ENCODE measurements at places on chromosomes 2 and 18. TPM values are rescaled to one million over a fixed set of nuclear protein-coding genes. Genes with fewer than 3 reads are reported as not detected.

Gene AQP12B
- not detected for total RNA-seq

GRCh38 chr18:79931475-79931874 lies 20.0 kb downstream of the SLC66A2 start:
- DNase-seq: no peak

Gene LONRF2
- 1.1 TPM for total RNA-seq

DNA sequence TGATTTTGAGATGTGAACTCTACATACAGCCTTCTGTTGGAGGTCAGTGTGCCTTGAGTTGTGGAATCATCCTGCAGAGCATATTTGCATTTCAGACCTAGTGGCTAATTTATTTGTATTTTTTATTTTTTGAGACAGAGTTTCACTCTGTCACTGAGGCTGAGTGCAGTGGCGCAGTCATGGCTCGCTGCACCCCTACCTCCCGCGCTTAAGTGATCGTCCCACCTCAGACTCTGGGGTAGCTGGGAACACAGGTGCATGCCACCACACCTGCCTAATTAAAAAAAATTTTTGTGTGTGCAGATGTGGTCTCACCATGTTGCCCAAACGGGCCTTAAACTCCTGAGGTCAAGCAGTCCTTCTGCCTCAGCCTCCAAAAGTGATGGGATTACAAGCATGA lies 104.4 kb downstream of the ASXL3 start:
- no peak for DNase-seq

DNA sequence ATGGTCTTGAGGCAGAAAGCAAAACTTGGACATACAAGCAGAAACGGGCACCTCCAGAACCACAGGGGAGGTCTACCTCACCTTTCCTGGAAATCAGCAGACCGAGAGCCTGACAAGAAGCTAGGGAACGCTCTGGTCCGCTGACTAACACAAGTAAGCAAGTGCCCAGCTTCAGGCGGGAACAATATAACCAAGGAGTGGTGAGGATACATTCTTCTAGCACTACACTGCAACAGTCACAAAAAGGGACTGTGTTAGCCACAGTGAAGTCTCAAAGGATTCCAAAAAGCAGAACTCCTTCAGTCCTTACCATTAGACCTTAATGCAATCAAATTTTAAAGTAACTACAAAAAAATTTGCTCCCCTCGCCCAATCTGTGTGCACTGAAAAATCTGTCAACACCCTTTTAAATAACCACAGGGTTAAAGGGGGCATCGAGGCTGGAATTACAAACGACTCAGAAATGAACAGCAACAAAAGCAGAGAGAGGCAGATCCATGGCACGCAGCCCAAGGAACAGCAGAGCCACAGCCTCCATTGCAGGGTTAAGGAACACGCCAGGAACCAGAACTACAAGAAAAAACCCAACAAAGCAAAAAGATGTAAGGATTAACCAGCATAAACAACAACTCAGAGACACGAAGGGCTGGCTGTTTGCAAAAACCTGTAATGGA lies 7.1 kb downstream of the THAP4 start:
- no peak for DNase-seq

GRCh38 chr2:197558393-197558792 lies 42.5 kb downstream of the MOB4 start:
- no peak for DNase-seq

Gene THUMPD2
- 3.6 TPM for total RNA-seq

- DNase-seq: no peak
Measured at GRCh38 chr2:175728032-175728431, 274.0 kb downstream of the LNPK start.

All from right lobe of liver (tissue), 6 donors.